HCT116 (cell line): ENCODE measurements at places on chromosomes 12 and 14.
A peak's percentile ranks its signal among the peaks of the same experiment; 100 is the strongest.

GRCh38 chr14:26594756-26595545, 2.9 kb downstream of the NOVA1 start:
- no peak for DNase-seq

DNA sequence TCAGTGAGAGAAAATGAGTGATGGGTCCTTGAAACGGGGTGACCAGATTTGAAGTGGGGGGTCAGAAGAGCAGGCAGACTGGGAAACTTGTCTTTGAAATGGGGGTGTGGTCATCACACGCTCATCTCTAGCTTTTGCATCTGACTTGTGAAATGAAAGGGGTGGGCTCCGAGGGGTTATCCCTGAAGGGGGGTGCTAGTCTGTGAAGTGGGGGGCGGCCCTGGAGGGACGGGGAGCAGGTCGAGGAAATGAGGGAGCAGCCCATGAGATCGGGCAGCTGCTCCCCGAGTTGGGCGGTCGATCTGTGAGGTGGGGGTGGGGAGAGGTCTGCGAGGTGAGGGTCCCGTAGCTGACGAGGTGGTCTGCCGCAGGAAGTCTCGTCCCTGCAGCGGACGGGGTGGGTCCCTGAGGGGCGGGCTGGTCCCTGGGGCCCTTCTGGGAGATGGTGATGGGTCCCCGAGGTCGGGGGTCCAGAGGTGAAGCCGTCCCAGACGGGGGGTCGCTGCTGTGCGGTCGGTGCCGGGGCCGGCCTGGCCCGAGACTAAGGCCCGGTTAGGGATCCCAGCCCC, 542 bp downstream of the PXN start:
- no peak for DNase-seq

- DNase-seq = no peak
Observed at GRCh38 chr12:109720152-109720856, 6.7 kb downstream of the FAM222A start.

- DNase-seq = peak; percentile 99
Observed at GRCh38 chr12:6764011-6764828, 1.9 kb upstream of the PTMS start.

DNA sequence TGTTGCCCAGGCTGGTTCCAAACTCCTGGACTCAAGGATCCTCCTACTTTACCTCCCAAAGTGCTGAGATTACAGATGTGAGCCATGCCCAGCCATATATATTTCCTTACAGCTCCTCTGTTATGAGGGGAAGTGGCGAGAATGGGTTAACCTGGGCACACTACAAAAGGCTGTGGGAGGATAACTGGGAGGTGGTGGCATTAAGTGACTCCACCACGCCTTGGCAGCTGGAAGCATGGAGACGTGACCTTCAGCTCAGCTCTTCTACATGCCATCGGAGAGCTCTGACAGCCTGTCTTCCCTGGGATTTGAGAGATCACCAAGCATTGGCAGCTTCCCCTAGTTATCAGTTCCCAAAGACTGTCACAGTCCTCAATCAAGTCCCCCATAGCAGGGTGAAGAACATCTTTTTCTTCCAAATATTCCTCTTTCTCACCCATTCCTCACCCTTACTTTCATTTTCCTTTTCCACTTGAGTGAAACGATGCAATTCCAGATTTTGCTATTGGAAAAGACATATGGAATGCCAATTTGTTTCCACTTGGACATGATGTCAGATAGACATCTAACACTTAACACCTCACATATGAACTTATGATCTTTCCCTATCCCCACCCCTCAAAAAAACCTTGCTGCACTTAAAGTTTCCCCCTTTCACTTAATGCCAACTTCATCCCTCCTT, 48.5 kb downstream of the PHLDA1 start:
- no peak for DNase-seq

DNA sequence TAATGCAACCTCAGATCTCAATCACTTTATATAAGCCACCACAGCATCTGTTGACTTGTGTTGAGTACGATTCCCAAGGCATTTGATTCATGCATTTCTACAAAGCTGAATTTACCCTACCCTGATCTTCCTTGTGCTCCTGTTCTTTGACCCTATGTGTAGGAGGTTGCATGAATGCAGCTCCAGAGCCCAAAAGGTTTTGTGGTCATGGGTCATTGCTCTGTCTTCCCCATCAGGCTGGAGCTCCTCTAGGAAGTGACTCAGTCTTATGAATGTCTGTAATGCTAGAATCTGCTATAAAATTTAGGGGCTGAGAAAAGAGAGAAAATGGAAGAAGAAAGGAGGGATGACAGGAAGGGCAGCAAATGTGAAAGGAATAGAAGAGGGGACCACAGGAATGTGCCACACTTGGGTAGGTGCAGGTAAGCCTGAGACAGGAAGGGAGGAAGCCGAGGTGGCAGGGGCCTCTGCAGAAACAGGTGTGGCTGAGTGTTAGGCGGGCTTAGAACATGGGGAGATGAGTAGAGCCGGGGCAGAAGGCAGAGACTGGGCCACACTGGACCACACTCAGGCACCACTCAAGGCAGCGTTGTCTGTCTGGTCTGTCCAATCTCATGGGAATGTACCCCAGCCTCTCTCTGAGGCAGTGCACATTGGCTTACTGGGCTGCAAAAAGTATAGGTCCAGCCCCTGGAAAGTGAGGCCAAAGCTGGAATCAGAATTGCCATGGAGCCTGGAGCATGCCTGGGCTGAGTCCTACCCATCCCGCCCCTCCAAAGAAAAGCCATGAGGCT, 334.1 kb downstream of the BCL11B start:
- DNase-seq = no peak

DNA sequence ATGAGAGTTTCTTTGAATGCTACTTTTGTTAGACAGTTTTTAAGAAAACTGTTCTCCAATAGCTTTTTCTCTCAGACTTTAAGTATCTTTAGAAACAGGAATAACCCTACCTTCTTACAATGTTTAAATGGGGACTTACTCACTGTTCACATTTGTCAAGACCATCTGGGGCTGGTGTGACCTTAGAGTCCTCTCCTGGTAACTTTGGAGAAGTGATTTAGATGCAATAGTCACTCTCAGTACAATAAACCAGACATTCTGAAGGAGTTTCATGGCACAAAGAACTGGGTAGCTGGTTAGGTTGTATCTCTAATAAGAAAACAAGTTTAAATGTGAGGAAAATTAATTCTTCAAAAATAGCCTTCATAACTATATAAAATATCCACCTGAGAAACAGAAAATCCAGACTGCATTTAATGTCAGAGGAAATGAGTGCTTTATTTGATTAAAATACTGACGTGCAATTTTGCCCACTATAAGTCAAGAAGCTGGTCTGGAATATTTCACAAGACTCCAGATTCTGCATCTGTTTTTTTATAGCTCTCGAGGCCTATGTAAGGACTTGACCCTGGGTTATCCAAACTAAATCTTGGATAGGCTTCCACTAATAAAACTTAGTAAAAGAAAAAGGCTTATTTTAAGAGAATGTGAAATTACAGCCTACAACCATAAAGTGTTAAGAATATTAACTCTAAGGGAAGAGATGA, 108.7 kb downstream of the PTGER2 start:
- DNase-seq = no peak

DNA sequence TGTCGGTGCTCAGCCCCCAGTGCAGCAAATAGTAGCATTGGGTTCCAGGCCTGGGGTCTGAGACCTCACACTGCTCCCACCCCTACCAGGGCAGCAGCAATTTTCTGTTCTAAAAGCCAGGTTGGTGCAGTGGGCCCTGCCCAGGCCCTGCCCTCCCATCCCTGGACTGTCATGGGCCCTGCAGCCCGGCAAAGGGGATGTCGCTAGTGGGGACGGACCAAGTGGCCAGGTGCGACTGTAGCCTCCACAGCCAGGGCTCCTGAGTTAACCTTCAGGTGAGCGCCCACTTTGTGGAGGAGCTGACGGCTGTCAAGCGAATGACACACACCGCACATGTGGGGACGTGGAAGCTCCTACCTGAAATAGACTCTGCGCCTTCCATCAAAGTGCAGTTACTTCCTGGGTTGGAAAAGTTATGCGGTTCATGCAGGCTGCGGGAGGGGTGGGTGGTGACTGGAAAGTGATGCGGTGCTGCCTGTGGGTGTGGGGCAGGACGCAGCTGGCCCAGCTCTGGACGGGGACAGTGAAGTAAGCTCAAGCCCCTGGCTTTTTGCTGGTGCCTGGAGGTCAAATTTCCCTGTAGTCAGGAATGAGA, 1.5 kb downstream of the INF2 start:
- DNase-seq = no peak

GRCh38 chr12:64608901-64609535, 1.3 kb upstream of the RASSF3 start:
- peak; percentile 81 for DNase-seq

GRCh38 chr14:89276424-89276975, 140.5 kb downstream of the FOXN3 start:
- no peak for DNase-seq

GRCh38 chr12:110906516-110906915, 13.9 kb downstream of the MYL2 start:
- DNase-seq = no peak

DNA sequence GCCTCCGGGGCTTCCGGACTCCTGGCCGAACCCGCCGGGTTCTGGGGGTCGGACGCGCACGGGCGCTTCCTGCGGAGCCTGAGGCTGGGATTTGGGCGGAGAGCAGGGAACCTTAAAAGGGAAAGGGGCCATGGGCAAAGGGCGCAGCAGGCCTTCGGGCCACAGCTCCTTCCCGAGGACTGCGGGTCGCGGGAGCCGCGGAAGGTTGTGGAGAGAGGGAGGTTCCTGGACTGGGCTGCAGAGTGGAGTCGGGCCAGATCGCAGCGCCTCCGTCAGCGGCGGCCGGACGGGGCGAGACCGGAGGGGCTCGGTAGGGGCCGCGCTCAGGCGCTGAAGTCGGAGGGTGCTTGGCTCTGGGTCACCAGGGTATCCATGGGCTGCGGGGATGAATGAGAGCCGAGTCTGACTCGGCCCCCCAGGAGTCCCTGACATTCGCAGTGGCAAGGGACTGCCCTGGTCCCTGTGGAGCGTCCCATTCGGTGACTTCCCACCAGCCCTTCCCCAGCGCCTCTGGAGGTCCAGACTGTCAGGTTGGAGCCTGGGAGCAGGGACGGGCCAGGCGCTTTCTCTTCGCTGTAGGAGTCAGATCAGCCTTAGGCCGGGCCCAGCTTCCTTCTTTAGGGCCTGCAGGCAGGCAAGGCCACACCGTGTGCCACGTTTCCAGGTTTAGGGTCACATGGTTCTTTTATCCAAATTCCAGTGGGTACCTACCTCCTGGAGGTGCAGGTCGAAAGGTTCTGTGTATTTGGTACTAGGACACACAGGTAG, 938 bp upstream of the SLC25A29 start:
- no peak for DNase-seq

- DNase-seq = no peak
Observed at GRCh38 chr12:6065863-6066199, 58.6 kb downstream of the VWF start.

DNA sequence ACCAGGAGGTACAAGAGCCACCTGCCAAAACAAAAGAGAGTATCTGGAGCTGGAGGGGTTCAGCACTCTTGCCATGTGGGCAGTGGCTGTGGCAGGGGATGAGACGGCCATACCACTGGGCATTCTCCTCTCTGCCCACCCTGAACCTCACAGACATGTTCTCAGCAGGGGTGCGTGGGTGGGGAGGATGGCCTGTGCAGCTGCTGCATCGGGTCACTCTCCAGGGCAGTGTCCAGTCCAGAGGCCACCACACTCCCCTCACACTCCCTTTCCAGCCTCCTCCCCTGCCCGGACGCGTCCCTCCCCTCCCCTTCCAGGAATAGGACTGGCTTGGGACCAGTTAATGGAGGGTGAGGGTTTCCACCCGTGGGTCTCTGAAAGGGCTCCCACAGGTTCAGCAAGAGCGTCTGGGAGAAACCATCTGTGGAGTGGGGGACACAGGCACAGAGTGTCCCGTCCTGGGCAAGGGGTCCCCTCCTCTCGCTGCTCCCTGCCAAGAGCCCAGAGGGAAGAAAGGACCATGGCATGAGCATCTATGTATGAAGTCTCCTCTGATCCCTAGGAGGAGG, 501 bp downstream of the C1R start:
- DNase-seq = no peak

DNA sequence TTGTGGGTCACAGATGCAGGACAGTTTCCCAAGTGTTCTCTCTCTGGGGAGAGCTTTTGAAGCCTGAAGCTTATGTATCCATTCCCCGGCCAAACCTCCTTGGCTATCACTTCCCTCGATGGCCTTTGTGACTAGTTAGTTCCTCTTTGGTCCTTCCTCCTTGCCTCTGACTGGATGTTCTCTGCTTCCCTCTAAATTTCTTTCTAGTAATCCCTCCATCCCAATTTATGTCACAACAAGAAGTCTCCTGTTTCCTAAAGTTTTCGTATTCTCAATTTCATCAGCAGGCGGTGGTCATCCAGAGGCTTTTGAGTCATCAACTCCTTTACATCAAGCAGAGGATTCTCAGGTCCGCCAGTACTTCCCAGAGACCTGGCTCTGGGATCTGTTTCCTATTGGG, 27.5 kb downstream of the A2ML1 start:
- no peak for DNase-seq

GRCh38 chr12:111034886-111035577, 114.7 kb upstream of the MYL2 start:
- no peak for DNase-seq

GRCh38 chr14:100317389-100317788, 5.8 kb upstream of the SLC25A47 start:
- DNase-seq = no peak

GRCh38 chr12:71731439-71732356, 23.0 kb upstream of the RAB21 start:
- DNase-seq = no peak

GRCh38 chr14:80100681-80101080, 110.6 kb downstream of the DIO2 start:
- DNase-seq = no peak

- DNase-seq = no peak
Observed at GRCh38 chr12:117522559-117522958, 161.1 kb upstream of the NOS1 start.

DNA sequence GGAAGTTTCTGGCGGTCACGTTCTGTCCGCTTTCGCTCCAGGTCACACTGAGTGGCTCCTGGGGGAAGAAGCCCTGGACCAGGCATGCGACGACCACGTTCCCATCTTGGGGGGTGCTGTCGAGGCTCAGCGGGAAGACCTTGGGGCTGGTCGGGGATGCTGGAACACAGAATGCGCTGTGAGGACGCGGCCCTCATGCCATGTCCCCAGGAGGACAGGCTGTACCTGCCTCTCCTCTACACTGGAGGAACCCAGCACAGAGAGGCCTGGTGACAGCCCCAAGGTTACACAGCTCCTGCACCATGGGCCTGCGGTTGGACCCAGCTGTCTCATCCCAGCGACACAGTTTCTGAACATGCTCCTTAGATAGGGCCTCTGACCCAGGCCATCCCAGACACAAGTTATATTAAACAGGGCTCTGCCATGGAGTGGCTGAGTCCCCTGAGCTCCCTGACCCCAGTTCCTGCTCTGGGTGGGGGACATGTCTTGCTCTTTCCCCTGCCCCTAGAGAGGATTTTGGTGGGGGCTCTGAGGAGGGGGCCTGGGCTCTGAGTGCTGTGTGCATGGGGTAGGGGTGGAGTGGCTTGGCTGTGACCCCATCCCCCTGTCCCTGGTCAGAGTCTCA, 62.0 kb downstream of the TMEM121 start:
- DNase-seq = no peak

GRCh38 chr12:2111826-2112225, 59.0 kb downstream of the CACNA1C start:
- no peak for DNase-seq
